ENCODE measurements at places on chromosomes 3 and 15.
A peak's percentile ranks its signal among the peaks of the same experiment; 100 is the strongest.

GRCh38 chr15:97984157-97984556, 23.7 kb downstream of the ARRDC4 start:
- no peak for DNase-seq

GRCh38 chr3:46112296-46112695, 85.0 kb upstream of the XCR1 start:
- DNase-seq: no peak

- DNase-seq: peak; percentile 70
Observed at GRCh38 chr15:65211482-65211982, 259 bp upstream of the CILP start.

DNA sequence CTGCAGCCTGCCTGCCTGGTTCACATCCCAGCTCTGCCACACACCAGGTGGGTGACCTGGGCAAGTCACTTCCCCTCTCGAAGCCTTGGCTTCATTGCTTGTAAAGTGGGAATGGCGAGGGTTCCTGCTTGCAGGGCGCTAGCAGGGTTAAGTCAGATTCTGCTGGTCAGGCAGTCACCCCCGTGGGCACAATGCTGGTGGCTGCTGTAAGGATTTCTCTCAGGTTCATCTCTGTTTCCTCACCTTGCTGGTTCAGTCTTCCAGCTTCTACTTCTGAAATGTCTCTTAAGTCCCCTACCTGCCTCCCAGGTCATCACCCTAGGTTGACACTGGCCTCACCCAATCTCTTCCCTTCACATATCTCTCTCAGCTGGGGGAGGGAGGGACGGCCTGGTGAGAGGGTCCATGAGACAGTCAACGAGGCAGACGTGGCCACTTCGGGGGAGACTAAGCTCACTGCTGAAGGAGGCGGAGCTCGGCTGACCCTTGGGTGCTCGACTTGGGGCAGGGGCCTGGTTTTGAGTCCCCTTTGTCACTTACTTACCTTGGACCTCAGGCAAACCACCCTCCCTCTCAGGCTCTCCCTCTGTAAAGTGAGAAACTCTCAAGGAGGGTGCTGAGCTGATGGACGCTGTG, 11.5 kb downstream of the CTSH start:
- no peak for DNase-seq

DNA sequence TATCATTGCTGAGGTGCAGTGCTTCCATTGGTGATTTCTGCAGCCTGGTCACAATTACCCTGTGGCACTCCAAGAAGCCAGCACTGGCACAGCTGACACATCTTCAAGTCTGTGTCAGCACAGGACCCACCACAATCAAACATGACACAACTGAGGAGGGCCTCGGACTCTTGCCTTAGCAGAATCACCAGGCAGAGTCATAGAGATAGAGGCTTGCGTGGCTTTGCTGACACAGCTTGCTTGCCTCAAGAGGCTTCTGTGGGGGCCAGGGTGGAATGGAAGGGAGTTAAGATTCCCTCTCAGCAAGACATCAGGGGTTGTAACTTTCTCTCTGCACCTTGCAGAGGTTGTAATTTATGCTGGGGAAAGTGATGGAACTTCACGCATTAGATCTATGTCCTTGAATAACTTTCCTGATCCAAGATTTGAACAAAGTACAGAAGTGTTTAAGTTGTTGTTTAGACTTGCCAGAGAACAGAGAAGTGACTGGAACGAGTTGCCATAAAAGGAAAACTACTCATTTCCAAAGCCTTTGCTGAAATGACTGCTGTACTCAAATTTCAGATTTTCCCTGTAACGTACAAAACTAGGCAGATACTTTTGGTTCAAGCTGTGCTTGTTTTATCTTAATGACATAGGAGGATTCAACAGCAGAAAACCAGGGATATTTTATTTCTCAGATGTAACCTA, 170.7 kb downstream of the DIPK2A start:
- DNase-seq: peak; percentile 10

DNA sequence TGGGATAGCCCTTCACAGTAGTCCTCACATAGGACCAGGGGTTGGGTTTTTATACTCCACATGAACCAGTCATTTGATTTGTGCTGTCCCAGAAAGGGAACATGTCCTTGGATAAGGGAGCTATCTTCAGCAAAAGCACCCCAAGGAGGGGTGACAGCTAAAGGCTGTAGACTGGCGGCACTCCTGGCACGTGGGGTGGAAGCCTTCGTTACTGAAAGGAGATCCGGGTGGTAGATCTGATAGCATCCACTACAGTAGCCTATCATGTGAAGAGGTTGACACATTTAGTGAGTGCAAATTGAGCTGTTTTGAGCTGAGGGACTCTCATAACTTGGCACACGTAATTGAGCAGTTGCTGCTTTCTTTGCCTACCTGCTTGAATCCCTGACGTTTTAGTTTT, 588.8 kb upstream of the GOLIM4 start:
- DNase-seq: no peak

DNA sequence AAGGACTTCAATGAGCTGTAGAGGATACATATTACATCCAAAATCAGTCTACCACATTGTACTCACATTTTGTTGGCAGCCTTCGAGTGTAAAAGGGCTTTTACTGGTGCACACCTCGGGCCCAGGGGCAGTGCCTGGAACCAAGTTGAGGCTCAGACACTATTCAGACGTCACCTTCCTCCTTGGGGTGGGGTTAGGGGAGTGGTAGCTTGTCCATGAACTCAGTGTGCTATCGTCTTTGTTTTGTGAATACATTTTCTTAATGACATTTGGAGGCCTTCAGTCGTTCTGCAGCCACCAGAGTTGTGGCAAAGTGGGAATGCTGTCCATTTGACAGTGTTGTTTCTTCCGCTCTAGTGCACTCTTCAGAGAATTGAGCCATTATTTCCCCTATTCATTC, 114.2 kb downstream of the PGPEP1L start:
- no peak for DNase-seq

DNA sequence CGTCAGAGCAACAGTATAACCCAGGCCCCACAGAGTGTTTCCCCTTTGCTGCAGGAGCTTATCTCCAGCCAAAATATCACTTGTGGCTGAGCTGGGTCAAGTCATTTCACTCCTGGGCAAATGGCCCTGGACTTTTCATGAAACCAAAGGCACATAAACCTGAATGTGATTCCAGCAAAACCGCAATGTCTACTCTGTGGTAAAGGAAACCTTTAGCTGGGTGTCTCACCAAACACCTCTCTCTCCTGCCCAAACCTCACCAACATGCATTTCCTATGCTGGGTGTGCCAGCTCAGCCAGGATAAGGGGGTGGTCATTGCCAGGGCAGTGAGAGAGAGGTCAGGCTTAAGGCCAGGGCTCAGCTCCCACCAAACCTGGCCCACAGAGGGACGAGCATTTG, 67.4 kb downstream of the GTPBP8 start:
- DNase-seq: no peak

GRCh38 chr3:192373032-192373431, 354.3 kb downstream of the FGF12 start:
- no peak for DNase-seq

DNA sequence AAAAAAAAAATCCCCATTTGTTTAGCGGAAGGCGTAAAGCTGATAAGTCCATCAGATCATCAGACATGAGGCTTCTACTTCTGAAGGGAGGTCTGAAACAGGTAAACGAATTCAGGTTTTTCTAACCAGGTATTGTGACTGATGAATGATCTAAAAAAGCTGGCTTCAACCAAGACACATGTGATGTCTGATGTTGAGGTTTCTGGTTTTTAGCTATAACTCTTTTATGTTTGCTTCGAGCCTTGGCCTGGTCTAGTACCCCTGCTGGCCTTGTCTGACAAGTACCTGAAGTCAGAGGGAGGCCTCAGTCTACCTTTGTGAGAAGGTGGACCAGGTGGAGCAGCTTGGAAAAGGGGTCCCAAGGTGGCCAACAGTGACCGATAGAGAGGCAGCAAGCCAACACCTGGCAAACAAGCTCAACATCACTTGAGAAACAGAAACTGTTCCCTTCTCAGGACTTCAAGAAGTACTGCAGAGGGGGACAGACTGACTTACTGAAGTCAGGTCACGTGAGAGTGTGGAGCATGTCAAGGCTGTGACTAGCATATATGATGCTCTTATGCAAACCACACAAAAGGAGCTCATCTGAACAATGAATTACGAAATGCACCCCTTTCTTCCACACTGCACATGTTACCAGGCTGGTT, 33.0 kb upstream of the CA12 start:
- no peak for DNase-seq

- DNase-seq: no peak
Observed at GRCh38 chr3:140736863-140737460, 59.1 kb downstream of the TRIM42 start.

DNA sequence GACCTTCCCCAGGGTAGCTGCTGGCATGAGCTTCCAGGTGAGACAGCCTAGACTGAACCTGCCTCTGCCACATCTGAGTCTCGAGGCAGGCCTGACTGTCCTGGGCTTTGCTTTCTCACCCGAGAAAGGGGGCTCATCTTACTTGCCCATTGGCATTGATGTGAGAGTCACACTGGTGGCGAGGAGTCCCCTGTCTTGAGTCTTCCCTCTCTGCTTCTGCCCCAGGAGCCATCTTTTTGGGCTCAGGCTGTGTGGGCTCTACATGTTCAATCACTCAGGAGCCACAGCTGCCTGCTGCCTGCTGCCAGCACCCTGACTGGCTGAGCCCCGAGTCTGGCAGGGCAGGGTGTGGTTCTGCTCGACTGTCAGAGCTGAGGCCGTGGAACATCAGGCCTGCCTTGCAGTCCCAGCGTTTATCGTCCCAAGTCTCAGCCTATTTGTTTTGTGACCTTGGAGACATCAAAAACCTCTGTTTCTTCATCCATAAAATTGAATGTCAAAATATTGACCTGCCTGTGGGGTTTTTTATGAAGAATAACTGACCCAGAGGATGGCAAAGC, 132.5 kb downstream of the DNAJB8 start:
- DNase-seq: no peak

DNA sequence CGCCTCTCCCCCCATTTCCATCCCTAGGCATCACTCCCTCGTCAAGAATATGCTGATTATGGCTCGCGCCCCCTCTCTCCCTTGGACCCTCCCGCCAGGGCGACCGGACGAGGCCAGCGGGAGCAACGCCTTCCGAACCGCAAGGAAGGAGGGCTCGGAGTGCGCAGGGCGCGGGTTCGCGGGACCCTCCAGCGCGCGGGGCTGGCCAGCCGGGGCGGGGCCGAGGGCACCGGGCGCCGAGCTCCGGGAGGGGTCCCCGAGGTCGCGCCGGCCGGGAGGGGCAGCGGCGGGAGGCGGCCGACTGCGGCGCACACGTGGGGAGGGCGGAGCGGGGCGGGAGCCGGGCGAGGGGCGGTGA, 483 bp downstream of the EHD4 start:
- DNase-seq: no peak

GRCh38 chr15:39172380-39173281, 408.2 kb upstream of the THBS1 start:
- peak; percentile 59 for DNase-seq

- DNase-seq: peak; percentile 83
Observed at GRCh38 chr3:113532698-113533533, 561 bp downstream of the SIDT1 start.

- DNase-seq: no peak
Observed at GRCh38 chr15:67732671-67733374, 92.5 kb upstream of the SKOR1 start.

GRCh38 chr3:43792904-43793303, 102.2 kb downstream of the ABHD5 start:
- DNase-seq: no peak

DNA sequence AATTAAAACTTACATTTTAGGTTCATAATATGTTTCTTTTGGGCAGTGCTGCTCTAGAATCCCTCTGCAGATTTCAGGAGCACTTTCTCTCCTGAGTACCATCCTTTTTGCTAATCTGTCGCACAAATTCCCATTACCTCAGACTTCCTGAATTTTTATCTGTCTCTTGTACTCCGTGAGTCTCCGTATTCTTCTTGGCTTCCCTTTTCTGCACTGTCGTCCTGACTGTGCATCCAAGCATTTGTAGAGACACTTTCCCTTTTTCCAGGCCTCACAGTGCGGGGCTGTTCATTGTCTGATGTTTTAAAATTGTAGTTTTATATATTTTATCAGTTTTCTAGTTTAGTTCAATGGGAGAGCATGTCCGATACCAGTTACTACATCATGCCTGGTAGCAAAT, 27.3 kb downstream of the MEF2A start:
- no peak for DNase-seq

DNA sequence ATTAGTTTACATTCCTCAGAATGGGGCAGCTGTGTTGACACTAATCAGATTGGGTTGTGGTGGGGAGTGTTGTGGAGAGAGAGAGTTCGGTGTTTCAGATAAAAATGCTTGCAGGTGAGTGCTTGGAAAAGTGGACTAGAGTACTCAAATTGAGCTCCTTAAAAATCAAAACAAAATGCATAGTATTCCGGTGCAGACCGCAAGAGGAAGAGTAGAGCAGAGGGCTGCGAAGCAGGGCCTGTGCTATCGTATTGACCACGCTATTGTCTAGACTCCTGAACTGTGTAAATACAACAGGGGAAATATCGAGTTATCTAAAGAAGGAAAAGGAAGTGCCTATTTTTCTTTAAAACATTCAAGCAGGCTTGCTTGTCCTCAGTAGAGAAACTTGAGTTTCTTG, 159.5 kb downstream of the TP63 start:
- DNase-seq: no peak

- DNase-seq: no peak
Observed at GRCh38 chr3:143483214-143483613, 363.6 kb downstream of the CHST2 start.

GRCh38 chr15:69045802-69046201, 31.3 kb downstream of the NOX5 start:
- DNase-seq: no peak

DNA sequence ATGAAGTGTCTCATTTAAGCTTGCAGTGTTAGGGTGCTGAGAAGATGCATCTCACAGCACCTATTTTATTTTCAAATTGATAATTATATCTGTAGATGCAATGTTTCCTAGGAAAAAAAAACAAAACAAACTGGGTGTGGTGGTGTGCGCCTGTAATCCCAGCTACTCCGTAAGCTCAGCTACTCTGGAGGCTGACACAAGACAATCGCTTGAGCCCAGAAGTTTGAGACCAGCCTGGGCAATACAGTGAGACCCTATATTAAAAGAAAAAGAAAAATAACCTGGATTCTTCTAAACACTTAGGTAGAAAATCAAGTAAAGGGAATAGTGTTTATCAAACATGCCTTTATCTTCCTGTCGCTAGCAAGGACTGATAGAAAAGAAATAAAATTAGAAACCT, 1.9 kb downstream of the MINDY2 start:
- no peak for DNase-seq

- DNase-seq: no peak
Observed at GRCh38 chr15:48547286-48547685, 98.2 kb downstream of the FBN1 start.

- DNase-seq: no peak
Observed at GRCh38 chr3:71299160-71299559, 284.4 kb downstream of the FOXP1 start.

- no peak for DNase-seq
Observed at GRCh38 chr3:149327156-149327555, 6.3 kb downstream of the TM4SF18 start.

- DNase-seq: no peak
Observed at GRCh38 chr3:177441813-177442646, 244.7 kb upstream of the TBL1XR1 start.

GRCh38 chr3:197376020-197376419, 77.6 kb upstream of the DLG1 start:
- no peak for DNase-seq

Measured in right kidney (tissue), 9 donors.